ENCODE measurements at places on chromosomes 2 and 18.
A peak's percentile ranks its signal among the peaks of the same experiment; 100 is the strongest.

DNA sequence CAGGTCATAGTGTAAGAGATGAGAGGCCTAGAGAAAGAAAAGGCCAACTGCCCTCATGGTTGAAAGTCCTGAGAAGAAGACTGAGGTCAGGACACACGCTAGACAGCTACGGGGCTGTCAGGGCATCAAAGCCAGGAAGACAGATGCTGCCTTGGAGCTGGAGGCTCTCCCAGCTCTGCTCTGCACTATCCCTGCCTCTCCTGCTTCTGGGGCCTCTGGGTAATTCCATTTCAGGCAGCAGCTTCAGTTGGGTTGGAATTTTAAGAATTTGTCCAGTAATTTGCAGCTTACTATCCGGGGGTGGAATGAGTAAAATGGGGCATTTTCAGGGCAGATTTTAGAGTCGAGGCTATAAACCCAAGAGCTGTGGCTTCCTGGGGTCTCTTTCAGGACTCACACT lies 76.2 kb upstream of the CTAGE1 start:
- DNase-seq = peak; percentile 85

DNA sequence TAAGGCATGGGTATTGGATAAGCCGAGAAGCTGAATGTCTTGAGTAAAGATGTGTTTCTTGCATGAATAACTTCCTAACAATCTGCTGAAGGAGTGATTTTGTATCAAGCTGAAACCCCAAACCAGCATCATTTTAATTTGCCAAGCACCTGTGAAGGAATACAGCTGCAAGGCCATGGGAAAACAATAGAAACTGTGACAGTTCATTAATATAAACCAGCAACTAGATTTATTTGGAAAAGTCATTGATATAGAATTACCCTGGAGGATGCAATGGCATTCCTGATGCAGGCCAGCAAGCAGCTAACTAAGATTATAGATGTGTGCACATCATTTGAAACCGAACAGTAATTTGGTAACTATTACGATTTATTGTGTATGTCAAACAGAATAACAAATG lies 155.7 kb upstream of the TCF4 start:
- no peak for DNase-seq

GRCh38 chr2:85888020-85888683 lies 638 bp downstream of the ST3GAL5 start:
- no peak for DNase-seq

GRCh38 chr2:202780514-202781021 lies 91.0 kb downstream of the ICA1L start:
- peak; percentile 37 for DNase-seq

GRCh38 chr2:151855111-151855510 lies 26.9 kb upstream of the ARL5A start:
- no peak for DNase-seq

DNA sequence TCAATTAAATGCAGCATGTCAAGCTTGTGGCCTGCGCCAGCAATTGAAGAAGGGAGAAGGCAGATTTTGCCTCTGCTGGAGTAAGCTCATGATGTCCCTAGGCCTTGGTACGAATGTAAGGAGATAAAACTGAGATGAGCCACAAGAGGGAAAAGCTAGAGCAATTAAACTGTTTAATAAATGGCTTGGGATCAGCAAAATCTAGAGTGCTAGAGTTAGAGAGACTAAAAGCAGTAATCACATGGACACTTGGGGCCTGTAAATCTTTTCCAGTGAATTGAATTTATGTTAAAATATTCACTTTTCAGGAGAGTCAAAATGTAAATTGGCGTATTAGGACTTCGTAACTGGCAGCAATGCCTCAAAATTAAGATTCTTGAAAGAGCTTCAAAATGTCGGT lies 86.2 kb downstream of the CDK15 start:
- DNase-seq = no peak

DNA sequence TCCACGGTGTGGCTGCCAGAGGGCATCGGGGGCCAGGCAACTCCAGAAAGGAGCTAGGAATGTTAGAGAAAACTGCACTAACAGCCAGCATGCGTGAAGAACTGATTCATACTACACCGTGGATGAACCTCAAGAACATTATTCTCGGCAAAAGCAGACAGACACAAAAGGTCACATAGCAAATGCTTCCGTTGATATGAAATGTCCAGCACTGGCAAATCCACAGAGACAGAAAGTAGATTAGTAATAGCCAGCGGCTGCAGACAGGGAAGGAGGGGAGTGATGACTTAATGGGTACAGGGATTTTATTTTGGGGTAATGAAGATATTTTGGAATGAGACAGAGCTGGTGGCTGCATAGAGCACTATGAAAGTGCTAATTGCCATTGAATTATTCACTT lies 37.4 kb downstream of the SCTR start:
- peak; percentile 11 for DNase-seq

GRCh38 chr2:196759378-196759706 lies 40.1 kb downstream of the GTF3C3 start:
- peak; percentile 9 for DNase-seq
